ENCODE measurements at places on chromosomes 4 and X. TPM values are rescaled to one million over a fixed set of nuclear protein-coding genes. Genes with fewer than 3 reads are reported as not detected.

DNA sequence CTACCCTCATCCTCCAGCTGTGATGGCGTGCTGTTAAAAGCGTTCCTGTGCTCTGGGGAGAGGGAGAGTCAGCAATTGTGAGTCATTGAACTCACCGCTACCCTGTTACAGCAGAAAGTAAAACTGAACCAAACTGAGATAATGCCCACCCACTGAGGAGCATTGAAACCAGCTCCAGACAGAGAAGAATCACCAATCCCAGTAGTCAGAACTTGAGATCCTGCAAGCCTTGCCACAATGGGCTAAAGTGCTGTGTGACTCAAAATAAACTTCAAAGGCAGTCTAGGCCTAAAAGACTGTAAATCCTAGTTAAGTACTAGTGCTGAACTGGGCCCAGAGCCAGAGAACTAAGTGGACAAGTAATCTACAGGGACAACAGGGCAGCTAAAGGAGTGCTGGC, 1394.2 kb upstream of the DIAPH2 start:
- no peak for DNase-seq

DNA sequence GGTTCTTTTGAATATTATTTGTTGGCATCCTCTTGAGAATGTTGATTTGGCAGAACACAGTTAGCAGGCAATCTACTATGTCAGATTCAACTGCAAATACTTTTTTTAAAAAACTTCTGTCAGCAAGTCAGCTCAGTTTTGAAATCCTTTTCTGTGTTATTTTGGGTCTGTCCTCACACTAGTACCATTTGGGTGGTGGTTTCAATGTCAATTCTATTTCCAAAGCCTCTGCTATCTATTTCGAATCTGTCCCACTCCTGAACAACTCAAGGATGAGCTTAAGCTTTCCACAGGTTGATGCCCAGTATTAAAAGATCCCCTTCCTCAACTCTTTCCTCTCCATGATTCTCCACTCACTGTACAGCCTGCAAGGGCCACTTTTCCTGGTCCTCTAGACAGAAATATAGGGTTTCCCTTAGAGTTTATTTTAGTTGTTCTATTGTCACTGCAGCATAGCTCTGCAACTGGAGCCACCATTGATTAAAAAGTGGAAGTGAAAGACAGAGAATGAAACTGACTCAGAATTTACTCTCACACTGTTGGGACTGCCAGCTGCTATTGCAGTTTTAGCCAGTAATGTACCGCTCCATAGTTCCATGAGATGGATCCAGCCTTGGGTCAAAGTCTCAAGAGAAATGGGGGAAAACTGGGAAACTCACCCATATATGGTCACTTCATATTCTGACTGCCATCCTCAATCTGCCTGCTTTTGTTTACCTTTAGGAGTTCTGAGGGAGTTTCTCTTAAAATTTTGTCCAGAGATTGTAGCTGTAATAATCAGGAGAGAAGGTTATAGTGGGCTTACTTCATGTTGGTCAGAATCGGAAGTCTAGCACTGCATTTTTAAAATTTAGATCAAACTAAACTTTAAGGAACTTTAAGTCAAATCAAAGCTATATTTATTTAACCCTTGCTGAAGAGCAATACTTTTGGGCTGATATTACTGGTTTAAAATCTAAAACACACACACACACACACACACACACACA, 14.6 kb downstream of the HDX start:
- DNase-seq = no peak

DNA sequence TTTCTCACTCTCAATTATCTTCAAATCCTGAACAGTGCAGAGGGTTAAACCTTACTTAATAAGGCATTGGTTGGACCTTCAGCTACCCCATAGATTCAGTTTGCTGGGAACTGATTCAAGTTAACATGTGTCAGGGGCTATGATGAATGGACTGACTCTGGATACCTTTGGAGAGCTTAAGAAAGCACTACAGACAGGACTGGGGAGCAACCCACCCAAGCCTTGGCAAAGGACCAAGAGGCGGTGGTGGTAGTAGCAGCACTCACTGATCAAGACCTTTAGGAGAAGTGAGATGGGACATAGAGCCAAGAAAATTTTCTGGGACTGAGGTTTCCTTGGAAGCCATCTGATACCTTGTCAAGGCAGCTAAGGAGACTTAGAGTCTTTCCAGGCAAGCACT, 43.0 kb upstream of the TAPT1 start:
- DNase-seq = no peak

- no peak for DNase-seq
These were observed 1217.7 kb downstream of the PCDH19 start for GRCh38 chrX:99192421-99192820.

GRCh38 chr4:77044461-77045150, 31.2 kb downstream of the CCNI start:
- DNase-seq = peak; percentile 76

DNA sequence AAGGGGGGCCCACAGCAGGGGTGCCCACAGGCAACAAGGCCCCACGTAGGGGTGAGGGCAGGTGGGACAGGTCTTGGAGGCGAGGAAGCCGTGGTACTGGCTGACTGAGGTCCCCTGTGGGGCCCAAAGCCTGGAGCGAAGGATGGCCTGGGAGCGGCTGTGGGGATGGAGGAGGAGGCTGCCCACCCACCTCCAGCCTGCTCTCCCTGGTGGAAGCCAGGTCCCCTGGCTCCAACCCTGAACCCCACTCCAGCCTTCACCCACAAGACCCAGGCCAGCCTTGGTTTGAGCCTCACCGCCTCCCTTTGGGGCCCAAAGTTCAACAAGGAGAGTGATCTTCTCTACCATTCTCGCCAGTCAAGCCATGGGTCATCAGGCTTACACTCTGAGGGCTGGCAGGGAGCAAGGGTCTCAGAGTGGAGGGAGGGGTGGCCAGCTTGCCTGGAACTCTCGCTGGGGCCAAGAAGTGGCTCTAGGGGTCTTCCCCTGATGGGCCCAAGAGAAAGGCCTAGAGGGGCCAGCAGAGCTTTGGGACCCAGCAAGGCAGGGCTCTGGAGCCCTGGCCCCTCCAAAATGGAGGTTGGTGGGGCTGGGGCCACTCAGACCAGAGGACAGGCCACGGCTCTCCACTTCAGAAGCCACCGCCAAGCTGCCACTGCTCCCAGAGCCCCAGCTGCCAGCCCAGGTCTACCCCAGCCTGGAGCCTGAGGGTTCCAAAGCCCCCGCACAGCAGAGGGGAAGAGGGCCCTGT, 5.0 kb downstream of the PNCK start:
- DNase-seq = no peak

DNA sequence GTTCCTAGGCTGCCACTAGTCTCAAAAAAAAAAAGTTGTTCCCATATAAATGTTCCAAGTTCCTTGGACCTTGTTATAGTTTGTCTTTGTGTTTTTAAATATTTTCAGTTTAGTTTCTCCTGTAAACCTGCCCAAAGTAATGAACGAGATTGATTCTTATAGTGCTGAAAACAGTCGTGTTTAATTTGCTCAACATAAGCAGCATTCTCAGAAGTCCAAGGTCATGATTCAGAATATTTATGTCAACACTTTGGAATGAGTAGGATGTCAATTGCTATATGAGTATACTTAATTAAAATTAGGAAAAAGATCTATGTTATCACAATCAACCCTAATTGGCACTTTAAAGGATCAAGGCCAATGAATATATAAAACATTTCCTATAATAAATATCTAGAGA, 510.9 kb downstream of the PPP4R3C start:
- DNase-seq = no peak

DNA sequence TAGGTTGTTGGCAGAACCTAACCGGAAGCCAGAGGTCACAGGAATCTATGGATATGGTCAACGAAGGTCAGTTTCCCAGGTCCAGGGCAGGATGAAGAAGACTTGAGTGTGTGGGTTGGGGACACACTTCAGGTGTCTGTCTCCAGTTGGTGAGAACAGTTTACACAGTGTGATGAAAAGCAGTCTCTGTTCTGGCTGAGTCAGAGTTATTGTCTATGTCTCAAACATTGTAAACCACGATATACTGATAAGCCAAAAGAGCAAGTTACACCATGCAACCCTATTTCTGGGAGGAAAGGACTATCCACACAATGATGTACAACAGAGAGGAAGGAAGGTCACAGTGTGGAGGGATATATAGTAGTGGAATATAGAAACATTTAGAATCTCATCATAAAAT, 187.1 kb upstream of the C1QTNF7 start:
- no peak for DNase-seq

GRCh38 chrX:72057331-72057730, 74.4 kb downstream of the RTL5 start:
- no peak for DNase-seq

DNA sequence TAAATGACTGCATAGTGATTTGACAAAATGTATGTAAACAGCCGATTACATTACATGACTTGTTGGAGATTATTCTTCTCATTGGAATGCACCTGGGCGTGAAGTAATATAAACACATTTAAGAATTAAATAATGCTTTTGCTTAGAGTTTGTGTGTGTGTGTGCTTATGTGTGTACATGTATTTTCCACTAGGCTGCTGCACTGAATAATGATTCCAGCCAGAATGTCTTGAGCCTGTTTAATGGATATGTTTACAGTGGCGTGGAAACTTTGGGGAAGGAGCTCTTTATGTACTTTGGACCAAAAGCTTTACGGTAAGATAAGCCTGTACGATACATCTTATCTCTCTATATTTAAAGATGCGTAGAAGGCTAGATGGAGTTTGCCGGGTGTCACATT, 12.6 kb downstream of the NEIL3 start:
- DNase-seq = no peak

- no peak for DNase-seq
These were observed 40.5 kb downstream of the C4orf33 start for GRCh38 chr4:129136433-129136832.

DNA sequence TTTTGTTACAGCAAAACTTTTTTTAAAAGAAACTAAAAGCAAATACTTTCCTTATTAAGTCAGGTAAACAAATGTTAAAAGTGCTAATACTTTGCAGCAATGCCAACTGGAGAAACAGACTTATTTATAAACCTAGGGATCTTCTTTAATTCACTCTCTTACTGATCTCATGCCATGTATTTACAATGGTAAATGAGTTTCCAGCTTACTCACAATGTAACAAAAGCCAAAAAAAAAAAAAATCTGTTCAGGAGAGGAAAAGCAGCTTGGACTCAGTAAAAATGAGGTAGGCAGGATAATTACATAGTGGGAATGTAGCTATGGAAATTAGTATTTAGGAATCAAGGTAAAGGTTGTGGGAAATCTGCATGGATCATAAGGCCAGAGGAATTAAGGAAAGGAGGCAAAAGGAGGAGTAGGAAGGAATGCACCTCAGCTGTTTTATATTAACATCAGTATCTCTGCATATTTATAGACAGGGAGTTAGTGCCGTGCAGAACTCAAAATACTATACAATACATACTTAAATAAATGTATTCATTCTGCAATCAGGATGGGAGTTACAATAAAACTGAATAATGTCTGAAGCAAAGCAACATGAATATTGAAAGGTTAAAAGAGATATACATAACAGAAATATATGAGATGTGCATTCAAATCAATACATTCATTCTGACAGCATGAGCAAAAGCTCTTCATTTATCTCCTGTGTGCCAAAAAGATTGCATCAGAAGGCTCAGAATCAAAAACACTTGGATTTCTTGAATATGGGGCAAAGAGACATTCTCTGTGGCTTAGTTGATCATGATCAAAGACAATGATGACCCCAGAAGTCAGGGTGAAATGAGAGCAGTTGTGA, 57.9 kb upstream of the ETNPPL start:
- DNase-seq = no peak

- no peak for DNase-seq
These were observed 33.9 kb upstream of the SLC7A11 start for GRCh38 chr4:138275963-138276621.

- no peak for DNase-seq
These were observed 81.2 kb downstream of the SHISA3 start for GRCh38 chr4:42478509-42478908.

- DNase-seq = no peak
These were observed 8.6 kb upstream of the MAML3 start for GRCh38 chr4:140162596-140162995.

DNA sequence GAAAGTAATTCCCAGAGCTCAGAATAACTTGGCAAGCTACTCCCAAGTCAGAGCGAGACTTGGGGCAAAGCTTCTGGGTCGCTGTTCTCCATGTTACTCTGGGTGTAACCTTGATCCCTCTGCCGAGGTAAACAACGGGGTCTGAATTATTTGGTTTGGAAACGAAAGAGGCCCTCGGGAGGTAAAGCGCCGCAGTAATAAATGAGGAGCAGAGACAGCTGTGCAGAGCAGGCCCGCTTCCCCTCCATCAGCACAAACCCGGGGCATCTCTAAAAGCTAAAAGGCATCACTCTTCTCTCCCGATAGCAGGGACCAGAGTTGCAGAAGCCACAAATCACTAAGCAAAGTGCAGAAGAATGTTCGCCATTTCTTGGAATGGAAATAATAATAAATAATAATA, 561.5 kb downstream of the BCOR start:
- DNase-seq = no peak

- no peak for DNase-seq
These were observed 963.1 kb downstream of the RPA4 start for GRCh38 chrX:97846718-97847237.

- DNase-seq = no peak
These were observed 48.4 kb downstream of the IDS start for GRCh38 chrX:149456476-149457245.

DNA sequence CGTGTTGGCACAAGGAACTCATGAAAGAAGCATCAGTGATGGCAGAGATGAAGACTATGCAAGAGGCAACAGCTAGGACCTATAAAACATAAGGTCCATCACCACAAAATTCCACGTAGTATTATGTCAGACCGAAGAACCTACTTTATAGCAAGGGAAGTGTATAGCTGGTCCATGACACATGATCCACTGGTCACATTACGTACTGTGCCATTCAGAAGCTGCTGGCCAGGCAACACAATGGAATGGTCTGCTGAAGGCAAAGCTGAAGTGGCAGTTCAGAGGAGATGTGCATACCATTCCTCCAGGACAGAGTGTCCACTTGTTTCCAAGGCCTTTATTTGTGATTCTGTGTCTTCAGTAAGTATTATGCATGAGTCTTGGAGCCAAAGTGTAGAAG, 215.5 kb upstream of the UGT8 start:
- no peak for DNase-seq

DNA sequence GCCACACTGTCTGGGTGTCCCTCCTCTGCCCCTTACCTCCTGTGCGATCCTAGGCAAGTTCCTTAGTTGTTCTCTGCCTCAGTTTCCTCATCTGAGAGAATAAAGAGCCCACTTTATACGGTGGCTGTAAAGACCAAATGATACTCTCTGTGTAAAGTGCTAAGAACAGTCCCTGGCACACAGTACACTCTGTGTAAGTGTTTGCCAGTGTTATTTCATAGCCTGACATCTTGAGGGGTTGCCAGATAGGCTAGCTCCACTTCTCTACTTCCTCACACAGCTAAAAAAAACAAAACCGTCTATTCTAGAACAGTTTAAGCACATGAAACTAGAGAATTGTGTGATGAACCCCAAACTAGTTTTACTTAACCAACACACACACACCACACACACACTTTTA, 17.1 kb downstream of the SPON2 start:
- DNase-seq = no peak

- no peak for DNase-seq
These were observed 116.1 kb downstream of the MAPK10 start for GRCh38 chr4:86243750-86244149.

- peak; percentile 62 for DNase-seq
These were observed 107.5 kb upstream of the RPL34 start for GRCh38 chr4:108512615-108513505.

Gene ARHGAP36
- not detected for total RNA-seq

Gene KLHL4
- not detected for total RNA-seq

Gene BCAP31
- 409 TPM for total RNA-seq

Gene MAGEA2B
- total RNA-seq = not detected

Gene ACSL1
- total RNA-seq = 29.9 TPM

Gene NDST3
- not detected for total RNA-seq

Gene SLC10A3
- total RNA-seq = 67.2 TPM

Gene TGIF2LX
- total RNA-seq = not detected

Gene HDX
- not detected for total RNA-seq

Gene GPR119
- not detected for total RNA-seq

Gene SPATA18
- total RNA-seq = 0.10 TPM

All from HT-29 (cell line).